ENCODE measurements at places on chromosomes 5 and 9. TPM values are rescaled to one million over a fixed set of nuclear protein-coding genes. Genes with fewer than 3 reads are reported as not detected.
A peak's percentile ranks its signal among the peaks of the same experiment; 100 is the strongest.

PCDHA4 gene
- total RNA-seq = not detected

DNA sequence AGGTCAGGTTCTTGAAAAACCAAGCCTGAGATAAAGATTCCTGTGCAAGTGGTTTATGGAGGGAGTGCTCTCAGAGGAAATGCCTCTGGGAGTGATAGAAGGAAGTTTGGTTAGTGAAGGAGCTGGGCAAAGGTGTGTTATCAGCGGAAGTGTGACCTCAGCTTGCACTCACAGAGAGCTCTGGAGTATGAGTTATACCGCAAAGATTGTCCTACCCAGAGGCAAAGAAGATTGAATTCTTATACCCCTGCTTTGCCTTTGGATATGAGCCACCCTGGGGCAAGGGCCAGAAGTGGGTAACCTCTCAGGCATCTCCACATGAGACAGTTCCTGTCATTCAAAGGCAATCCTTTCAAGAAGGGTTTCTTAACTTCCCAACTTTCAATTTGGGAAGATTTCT is 145.6 kb downstream of the MUSK start:
- no peak overlapping the region for H3K4me3 ChIP-seq
- H3K27ac ChIP-seq = no peak overlapping the region
- H3K36me3 ChIP-seq = no peaks in the 10 kb centered on the region

DNA sequence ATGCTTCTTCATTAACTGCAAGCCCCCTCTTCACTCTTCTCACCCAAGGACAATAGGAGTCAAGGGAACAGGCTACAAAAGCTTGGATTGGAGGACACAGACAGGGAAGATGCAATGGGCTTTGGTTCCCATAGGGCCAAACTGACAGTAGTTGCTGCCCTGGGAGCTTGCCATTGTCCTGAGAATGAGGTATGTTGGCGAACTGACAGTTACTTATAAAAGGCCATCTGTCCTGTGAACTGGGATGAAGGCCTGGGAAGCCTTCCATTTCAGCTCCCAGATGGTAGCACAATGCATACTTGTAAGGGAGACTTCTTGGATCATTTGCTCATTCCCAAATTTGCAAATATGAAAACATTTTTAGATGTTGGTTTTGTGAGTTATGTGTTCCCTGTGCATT is 88.9 kb downstream of the SNCAIP start:
- H3K36me3 ChIP-seq = no peaks in the 10 kb centered on the region
- DNase-seq = no peak
- H3K4me1 ChIP-seq = no peaks in the 10 kb centered on the region
- H3K27me3 ChIP-seq = no peaks in the 10 kb centered on the region
- H3K4me3 ChIP-seq = no peak overlapping the region

DNA sequence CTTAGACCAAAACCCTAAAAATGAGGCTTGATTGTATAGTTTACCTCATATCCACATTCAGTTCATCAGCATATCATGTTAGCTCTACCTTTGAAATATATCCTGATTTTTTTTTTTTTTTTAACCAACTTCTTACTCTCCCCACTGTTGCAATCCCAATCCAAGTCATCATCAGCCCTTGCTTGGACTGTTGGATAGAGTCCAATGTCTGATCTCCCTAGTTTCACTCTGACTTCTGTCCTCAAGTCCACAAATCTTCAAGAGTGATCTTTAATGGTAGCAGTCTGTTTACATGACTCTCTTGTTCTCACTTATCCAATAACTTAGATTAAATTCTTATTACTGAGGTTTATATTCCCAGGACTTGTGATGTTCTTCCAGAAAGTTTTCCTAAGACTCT is 30.8 kb downstream of the NAA35 start:
- DNase-seq = no peak
- peak overlapping the region; percentile 14 for H3K27ac ChIP-seq
- H3K4me3 ChIP-seq = no peak overlapping the region
- H3K27me3 ChIP-seq = no peaks in the 10 kb centered on the region
- H3K36me3 ChIP-seq = peaks cover 25% of the 10 kb centered on the region
- peaks cover 27% of the 10 kb centered on the region for H3K4me1 ChIP-seq
